Stimulated activated CD8-positive, alpha-beta memory T cell treated with anti-CD3 and anti-CD28 coated beads, Interleukin-7, amount 100 ng/mL, for 4 hours (primary cell): ENCODE measurements at places on chromosomes 5 and 9.

DNA sequence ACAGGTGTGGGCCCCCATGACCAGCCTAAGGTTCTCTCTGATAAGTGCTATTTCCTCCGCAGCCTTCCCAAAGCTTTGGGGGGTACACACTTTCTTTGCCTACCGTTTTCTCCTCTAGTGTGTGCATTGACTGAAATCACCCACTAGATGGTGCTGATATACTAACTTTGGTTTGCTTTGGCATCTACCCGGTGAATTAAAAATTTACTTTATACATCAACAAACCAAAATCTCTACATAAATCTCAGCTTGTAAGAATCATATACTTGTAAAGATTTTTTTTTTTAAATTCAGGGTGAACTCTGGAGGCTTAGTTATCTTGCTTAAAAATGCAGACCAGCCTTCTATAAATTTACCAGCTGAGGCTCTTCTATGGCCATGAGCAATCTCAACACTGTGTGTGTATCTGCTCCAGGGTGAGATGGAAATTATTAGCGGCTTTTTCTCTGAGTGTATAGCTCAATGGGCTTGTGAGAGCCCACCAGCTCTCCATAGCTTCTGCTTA is 475.7 kb upstream of the TNC start:
- no peak for DNase-seq

DNA sequence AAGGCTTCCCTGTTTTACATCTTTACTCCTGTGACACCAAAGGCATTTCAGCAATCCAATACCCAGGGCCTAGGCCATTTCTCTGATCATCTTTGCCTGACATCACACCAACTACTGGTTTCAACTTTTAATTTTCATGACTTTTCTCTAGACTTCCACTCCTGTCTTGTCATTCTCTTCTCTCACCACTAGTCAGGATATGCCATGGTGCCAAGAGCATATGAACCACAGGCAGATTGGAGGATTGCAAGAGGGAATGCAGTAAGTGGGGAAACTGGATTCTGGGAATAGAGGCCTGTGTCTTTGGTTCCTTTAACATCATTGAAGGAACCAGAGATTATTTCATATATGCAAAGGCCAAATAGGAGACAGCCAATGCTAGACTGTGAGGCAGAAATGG is 69.3 kb downstream of the ANKRD31 start:
- no peak for DNase-seq

GRCh38 chr5:84445049-84445685 is 60.5 kb upstream of the EDIL3 start:
- no peak for DNase-seq

DNA sequence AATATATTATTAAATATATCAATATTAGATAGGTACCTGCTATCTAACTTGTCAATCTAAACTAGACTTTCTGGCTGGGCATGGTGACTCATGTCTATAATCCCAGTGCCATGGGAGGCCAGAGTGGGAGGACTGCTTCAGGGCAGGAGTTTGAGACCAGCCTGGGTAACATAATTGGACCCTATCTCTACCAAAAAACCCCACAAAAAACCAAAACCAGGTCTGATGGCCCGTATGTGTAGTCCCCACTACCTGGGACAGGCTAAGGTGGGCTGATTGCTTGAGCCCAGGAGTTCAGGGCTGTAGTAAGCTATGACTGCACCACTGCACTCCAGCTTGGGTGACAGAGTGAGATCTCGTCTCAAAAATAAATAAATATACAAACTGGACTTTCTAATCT is 55.0 kb downstream of the PJA2 start:
- no peak for DNase-seq

- DNase-seq, result no peak
Measured at GRCh38 chr5:172417130-172417841, 37.0 kb downstream of the SH3PXD2B start.

GRCh38 chr5:181044093-181044599 is 4.1 kb downstream of the BTNL9 start:
- DNase-seq, result no peak

GRCh38 chr5:150082374-150082773 is 4.0 kb downstream of the CSF1R start:
- no peak for DNase-seq

GRCh38 chr5:94402096-94402495 is 216.3 kb downstream of the KIAA0825 start:
- no peak for DNase-seq

GRCh38 chr5:178453224-178453623 is 137.0 kb downstream of the COL23A1 start:
- DNase-seq, result no peak

DNA sequence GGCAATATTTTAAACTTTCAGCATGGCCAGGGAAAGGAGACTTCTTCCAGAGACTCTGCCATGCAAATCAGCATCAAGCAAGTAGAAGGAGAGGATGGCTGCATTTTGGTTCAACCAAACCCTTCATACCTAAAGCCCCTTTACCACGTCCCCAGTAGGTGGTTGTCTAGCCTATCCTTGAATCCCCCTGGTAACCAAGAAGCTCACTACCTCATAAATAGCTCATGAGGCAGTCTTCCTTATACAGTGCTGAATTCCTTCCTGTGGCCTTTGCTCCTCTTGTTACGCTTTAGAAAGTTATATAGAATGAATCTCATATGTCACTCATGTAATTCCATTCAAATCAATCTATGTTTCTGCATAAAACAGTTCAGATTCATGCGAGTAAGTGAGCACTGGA is 289.5 kb upstream of the SLC30A5 start:
- DNase-seq, result no peak

GRCh38 chr5:171386861-171387344 is 746 bp upstream of the NPM1 start:
- no peak for DNase-seq

GRCh38 chr5:95927927-95928723 is 33.5 kb downstream of the ELL2 start:
- no peak for DNase-seq

- no peak for DNase-seq
Measured at GRCh38 chr9:89759572-89759971, 154.8 kb downstream of the GADD45G start.

DNA sequence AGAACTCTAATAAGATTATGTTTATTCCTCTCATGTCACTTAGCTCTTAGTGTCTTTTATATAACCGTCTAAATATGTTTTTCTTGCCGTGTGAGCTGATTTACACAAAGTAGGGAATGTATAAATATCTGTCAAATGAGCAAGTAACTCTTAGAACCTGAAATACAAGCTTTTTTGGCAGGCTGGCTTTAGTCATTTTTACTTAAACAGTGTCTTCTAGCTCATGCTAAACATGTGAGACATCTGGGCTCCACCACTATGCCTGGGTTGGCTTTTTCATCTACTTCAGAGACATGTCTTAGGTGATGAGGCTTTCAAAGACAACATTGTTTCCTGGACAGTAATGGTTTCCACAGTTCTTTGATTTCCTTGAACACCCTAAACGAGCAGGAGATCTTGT is 137.2 kb upstream of the ZNF608 start:
- DNase-seq, result no peak

DNA sequence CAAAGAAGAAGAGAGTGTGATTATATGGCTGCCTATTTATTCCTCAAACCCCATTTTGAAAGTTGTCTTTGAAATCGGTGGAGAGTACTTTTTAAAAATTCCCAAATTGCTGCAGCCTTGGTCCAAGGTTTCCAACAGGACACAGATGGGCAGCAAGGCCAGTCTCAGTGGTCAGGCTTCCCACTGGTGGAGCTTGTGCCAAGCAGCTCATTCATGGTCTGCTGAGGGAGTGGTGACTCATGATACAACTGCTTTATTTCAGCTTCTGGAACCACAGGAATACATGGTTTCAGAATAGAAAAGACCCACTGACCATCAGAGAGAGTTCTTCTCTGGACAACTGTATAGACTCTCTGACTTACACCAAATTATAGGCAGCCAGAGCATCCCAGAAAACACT is 673.1 kb upstream of the KLF4 start:
- no peak for DNase-seq
